ENCODE measurements at places on chromosomes 2 and 18.

GRCh38 chr2:24382363-24383073, 22.2 kb upstream of the ITSN2 start:
- DNase-seq, result peak; percentile 45

DNA sequence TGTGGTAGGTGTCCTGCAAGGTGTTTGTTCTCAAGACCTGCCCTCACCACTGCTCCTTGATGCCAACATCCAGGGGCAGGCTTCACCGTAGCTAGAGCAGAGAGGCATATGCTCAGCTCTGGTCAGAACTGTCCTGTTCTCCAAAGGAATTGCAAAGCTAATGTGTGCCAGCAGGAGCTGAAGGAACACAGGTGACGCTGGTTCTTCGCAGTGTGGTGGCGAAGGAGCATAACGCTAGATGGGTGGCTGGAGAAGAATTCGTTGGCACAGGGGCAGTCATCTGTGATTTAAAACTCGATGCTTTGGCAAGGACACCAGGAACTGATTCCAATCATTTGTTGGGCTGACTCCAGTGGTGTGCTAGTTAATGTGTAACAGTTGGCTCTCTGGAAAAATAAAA, 11.4 kb upstream of the PER2 start:
- DNase-seq, result no peak

DNA sequence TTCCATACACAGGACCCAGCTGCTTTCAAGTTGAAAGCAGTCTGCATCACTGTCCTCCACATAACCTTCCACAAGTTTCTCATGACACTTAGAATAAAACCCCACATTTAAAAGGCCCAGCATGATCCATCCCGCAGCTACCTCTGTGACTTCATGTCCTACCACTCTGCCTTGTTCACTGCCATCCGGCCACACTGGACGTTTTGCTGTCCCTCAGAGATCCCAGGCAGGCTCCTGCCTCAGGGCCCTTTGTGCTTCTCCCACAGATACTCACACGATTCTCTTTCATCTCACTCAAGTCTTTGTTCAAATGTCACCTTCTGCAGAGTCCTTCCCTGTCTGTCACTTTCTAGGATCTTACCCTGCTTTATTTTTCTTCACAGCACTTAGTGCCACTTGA, 232.9 kb upstream of the BOD1L2 start:
- no peak for DNase-seq

GRCh38 chr2:163800951-163801381, 65.2 kb upstream of the FIGN start:
- DNase-seq, result no peak

DNA sequence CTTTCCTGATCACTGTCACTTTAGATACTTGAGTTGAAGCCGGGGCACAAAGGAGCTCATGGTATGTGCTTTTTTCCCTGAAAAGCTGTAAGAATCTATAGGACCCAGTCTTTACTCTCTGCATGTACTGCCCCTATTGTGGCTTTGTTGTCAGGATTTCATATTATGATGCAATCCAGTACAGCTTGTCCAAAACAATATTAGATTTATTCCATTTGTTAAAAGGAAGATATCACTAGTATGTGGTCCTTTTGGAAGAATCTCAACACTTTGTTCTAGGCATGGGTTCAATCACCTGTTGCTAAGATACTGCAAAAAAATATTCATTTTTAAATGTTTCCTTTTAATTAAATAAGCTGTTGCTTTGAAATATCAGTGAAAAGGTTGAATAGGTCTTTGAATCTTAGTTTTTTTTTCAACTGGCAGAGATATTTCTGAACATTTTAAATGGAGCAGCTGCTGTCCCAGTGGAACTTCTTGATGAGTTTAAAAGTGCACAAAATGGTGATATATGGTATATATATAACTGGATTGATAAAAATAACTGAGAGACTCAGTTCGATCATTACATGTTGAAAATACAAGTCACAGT, 256.6 kb upstream of the NT5C1B start:
- DNase-seq, result no peak

- no peak for DNase-seq
These were observed 18.3 kb downstream of the NHEJ1 start for GRCh38 chr2:219142329-219142728.

DNA sequence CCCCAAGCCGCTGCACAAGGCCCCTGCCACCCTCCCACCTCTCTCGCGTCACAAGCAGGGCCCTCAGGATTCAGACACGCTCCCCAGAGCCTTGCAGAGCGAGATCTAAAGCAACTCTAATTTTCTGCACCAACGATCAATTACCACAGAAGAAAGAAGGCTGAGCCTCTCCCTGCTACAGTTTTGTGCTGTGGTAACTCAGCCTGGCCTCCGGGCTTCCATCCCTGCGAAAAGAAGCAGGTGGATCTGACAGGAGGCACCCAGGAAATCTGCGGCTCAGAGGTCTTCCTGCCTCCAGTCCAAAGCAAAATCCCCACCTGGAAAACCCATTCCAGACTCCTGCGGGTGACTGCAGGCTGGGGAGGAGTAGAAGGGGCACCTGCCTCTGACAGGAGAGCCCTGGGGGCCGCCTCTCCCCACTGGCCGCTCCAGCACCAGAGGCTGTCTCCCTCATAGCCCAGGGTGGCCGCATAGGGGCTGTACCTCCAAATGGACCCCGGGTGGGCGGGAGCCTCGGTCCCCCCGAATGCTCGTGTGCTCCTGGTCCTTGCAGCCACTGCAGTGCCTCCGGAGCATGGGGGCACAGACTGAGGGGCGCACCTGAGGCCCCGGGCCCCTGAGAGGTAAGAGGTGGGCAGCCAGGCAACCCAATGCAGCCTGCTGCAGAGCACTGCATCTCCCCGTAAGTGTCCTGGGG, 31.0 kb downstream of the PXDN start:
- no peak for DNase-seq

DNA sequence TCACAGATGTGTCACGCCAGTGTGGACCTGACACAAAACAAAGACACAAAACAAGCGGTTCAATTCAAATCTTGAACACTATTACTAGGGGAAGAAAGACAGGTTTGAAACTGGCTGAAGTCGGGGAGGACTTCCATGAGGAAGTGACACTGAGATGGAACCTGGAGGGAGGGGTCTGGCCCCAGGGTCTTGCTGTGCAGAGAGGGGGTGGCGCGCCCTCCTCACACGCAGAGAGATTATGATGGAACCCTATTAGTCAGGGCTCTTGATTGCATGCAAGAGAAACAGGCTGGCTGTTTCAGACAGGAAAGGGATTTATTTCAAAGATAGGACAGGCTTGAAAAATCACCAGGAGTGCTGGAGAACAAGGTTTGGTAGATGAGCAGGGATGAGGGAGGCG, 363.6 kb upstream of the HS6ST1 start:
- no peak for DNase-seq

GRCh38 chr2:207683879-207684627, 27.4 kb upstream of the CCNYL1 start:
- DNase-seq, result no peak

- DNase-seq, result no peak
These were observed 1034.9 kb upstream of the FANCL start for GRCh38 chr2:59276033-59276432.

DNA sequence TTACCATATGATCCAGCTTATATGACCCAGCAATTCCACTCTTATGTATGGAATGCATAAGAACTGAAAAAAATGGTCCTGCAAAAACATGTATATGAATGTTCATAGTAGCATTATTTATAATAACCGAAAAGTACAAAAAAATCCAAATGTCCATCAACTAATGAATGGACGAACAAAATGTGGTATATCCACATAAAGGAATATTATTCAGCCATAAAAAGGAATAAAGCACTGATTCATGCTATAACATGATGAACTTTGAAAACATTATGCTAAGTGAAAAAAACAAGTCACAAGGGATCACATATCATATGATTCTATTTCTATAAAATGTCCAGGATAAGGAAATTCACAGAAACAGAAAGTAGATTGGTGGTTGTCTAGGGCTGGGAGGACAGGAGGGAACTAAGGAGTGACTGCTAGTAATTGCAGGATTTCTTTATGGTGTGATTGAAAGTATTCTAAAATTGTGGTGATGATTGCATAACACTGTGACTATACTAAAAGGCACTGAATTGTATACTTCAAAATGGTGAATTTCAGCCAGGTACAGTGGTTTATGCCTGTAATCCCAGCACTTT, 10.0 kb upstream of the DIS3L2 start:
- no peak for DNase-seq

DNA sequence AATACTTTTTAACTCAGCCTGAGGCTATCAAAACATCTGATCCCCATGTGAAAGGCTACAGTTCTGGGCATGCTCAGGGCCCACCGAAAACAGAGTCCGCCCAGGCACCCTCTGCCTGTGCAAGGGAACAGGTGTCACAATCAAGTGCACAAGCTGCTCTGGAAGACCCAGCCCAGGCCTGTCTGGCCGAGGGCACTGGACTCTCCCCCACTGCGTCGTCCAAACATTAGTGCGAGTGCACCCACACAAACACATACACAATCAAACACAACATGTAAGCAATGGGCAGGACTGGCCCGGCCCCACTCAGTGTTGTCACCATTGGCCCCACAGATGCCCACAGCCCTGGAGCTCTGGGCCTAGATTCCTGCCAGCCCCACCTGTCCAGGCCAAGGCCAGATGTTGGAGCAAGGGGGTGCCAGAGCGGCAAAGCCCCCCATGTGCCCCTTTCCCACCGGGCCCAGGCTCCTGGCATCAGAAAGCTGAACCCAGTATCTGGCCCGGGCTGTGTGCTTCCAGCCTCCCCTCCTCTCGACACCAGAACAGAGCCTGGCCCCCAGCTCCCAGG, 617 bp upstream of the ALPG start:
- no peak for DNase-seq

- no peak for DNase-seq
These were observed 502.2 kb upstream of the NRXN1 start for GRCh38 chr2:51534166-51534565.
